ENCODE measurements at places on chromosomes 2 and 18.

DNA sequence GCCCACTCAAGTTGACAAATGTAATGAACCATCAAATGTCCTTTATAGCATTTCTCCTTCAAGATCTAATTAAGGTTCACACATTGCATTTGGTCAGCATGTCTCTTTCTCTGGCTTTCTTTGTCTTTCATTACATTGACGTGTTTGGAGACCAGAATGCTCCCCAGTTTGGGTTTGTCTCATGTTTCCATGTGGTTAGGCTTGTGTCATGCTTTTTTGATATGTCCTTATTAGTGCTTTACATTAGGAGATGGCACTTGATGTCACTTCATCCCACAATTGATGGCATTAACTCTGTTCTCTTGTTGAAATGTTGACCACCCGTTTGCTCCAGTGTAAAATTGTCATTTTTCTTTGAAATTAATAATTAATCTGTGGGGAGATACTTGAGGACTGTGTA lies 165.8 kb downstream of the AKAIN1 start:
- DNase-seq = no peak

DNA sequence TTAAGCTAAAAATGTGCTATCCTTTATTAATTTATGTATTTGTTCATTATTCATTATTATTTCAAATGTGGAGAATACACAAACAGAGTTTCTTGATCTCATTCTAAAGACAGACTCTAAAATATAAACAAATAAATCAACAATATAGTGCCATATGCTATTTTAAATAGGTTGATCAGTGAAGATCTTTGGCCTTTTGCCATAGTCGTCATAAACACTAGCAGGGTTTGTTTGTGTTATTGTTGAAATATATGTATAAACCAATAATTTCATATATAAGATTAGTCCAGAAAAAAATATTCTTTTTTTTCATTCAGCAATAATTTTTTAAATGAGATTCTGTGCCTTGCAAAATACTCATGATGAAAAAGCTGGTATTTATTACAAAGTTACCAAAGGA lies 62.1 kb upstream of the KYNU start:
- no peak for DNase-seq

DNA sequence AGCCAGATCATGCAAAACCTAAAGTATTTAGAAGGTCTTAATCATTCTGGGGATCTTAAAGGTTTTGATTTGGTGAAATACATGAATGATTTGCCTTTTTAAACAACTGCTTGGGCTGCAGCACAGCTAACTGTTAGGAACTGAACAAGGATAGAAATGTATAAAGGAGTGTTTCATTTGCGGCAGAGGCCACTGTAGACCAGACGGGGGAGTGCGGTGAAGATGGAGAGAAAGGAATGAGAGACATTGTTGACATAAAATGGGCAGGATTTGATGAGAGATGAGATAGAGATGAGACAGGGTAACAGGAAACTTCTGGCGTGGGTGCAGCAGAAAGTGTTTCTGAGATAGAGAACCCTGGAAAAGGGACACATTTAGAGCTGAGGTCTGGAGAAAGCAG lies 308.1 kb downstream of the TMX3 start:
- DNase-seq = no peak

GRCh38 chr18:79870301-79871025 lies 72.7 kb downstream of the KCNG2 start:
- no peak for DNase-seq

GRCh38 chr18:3748086-3748485 lies 298.1 kb downstream of the TGIF1 start:
- DNase-seq = no peak

DNA sequence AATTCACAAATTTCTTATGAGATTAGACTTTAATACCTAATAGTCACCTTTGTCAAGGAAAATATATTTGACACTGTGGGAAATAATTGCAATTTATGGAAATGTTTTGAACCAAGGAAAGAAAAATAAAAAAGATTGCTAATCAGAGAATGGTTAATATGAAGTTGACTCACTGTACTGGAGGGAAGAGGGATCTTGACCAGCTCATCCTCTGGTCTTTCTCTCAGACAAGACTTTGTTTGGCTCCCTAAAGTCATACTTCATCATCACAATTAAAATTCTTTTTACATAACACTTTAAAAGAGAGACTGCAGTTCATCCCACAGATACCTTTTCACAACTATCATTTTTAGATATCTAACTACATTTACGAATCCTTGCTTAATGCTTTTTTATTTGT lies 538.5 kb upstream of the ZEB2 start:
- DNase-seq = no peak

DNA sequence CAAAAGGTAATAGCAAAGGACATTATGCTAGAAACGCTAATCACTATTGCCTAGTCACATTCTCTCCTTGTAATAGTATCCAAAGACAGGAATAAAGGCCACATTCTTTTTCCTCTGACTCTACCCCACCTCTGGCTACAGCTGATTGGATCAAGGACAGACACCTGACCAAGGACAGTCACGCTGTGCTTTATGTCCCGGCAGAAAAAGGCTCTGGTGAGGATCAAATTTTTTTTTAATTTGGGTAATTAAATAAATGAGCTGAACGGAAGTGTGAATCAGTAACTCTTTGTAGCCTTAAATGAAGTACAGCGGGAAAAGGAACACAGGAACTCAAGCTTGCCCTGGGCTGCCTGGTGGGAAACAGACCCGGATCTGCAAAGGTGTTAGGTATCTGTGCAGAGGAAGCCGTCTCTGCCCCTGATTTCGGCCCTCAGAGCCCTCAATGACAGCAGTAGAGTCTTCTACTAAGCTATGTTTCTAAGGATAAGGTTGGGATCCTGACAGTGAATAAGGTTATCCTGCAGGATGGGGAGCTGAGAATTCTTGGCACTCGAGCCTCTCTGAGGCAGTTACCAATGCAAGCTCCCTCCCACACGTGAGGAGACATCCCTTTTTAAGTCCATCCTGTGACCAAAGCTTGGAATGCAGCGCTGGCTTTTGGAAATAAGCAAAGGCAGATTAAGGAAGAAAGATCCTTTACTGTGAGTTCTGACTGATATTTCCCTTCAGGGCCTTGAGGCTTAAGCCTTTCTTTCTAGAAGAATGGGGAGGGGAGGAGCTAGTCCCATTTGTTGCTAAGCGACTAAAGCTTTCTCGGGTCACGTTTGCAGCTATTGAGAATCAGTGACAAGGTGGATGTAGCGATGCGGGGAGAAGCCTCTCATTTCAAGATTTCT lies 37.8 kb upstream of the IKZF2 start:
- DNase-seq = no peak

GRCh38 chr2:79716266-79716665 lies 203.4 kb downstream of the CTNNA2 start:
- no peak for DNase-seq

- no peak for DNase-seq
Measured at GRCh38 chr2:37688771-37689468, 17.5 kb upstream of the CDC42EP3 start.

GRCh38 chr2:240139666-240140393 lies 628 bp downstream of the OTOS start:
- DNase-seq = no peak

GRCh38 chr2:23620841-23621341 lies 235.9 kb downstream of the KLHL29 start:
- no peak for DNase-seq

DNA sequence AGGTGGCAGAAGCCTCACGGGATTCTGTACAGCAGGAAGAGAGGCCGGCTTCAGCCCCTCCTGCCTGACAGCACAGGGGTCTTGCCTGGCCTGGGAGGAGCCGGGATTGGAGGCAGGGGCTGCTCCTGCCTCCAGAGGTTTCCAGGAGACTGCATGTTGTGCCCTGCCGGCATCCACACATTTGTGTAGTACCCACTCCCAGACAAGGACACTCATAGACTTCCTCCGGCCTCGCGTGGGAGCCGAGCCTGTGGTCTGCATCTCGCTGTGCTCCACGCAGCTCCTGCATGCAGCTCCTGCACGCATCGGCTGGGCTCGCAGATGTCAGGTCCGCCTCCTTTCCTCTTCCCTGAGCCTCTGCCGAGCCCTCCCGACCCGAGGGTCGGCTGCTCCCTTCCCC lies 34.7 kb downstream of the TPO start:
- DNase-seq = no peak

DNA sequence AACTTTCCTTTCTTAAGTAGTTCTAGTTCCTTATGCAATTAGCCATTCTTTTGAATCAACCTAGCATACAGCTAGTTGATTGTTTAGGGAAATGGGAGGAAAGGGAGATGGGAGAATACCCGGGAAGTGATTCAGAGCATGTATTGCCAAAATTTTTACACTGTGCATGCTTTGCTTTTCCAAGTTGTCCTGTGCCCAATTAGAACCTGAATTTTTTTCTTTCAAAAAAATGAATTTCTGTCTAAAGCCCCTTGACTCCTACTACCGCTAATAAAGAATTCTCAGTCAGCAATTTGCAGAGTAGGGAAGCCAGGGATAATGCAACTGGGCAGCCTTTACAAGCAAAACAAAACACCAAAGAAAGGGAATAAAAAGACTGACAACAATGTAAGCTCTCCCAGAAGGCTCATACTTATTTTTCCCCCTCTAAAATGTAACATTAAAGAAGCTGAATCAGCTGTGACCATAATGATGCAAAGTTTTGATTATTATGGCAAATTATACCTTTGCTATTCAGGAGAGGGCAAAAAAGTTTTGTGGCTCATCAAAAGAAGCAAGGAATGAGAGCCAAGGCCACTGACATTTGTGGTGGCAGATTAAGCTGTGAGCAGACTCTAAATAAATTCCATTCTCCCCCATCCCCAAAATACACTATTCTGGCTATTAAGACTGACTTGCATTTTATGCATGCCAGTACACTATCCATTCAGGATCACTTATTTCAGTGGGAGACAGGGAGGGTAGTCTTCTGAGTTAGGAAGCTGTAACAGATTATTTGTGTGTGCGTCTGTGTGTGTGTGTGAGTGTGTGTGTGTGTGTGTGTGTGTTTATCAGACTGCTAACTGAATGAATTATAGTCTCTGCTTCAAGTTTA lies 174.3 kb downstream of the ERBB4 start:
- no peak for DNase-seq

GRCh38 chr18:23635283-23636070 lies 27.2 kb downstream of the ANKRD29 start:
- no peak for DNase-seq
